ENCODE measurements at places on chromosomes 5 and 9. TPM values are rescaled to one million over a fixed set of nuclear protein-coding genes. Genes with fewer than 3 reads are reported as not detected.
A peak's percentile ranks its signal among the peaks of the same experiment; 100 is the strongest.

DNA sequence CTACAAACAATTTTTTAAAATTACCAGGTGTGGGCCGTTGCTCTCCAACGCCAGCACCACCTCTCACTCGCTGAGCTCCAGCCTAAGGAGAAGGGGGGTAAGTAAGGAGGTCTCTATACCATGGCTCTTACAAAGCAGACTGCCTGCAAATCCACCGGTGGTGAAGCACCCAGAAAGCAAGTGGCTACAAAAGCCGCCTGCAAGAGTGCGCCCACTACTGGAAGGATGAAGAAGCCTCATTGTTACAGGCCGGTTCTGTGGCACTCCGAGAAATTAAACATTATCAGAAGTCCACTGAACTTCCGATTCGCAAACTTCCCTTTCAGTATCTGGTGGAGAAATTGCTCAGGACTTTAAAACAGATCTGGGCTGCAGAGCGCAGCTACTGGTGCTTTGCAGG lies 46.0 kb downstream of the CDO1 start:
- no peaks in the 10 kb centered on the region for H3K36me3 ChIP-seq
- peak; percentile 27 for DNase-seq
- no peak overlapping the region for H3K27ac ChIP-seq
- H3K4me1 ChIP-seq, result no peaks in the 10 kb centered on the region
- no peak overlapping the region for H3K4me3 ChIP-seq

DNA sequence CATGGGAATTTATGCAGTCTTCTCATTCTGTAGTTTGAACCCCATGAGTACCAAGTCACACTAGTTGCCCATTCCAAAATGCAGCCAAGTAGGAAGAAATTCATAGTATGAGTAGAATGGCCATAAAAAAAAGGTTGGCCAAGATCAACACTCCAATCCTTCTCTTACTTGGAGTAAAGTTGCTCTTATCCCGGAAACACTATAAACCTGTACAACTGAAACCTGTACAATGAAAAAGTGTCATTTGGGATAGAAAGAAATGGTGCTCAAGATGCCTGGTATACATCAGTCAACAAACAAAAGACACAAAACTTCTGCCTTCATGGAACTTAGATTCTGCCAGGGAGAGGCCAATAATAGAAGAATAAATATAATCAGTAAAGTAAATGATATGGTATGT lies 325.0 kb downstream of the NFIB start:
- no peak overlapping the region for H3K4me3 ChIP-seq
- DNase-seq, result no peak
- H3K27ac ChIP-seq, result no peak overlapping the region
- no peaks in the 10 kb centered on the region for H3K4me1 ChIP-seq
- no peaks in the 10 kb centered on the region for H3K27me3 ChIP-seq
- no peaks in the 10 kb centered on the region for H3K36me3 ChIP-seq

- H3K27me3 ChIP-seq, result no peaks in the 10 kb centered on the region
- H3K4me3 ChIP-seq, result no peak overlapping the region
- DNase-seq, result no peak
- no peaks in the 10 kb centered on the region for H3K4me1 ChIP-seq
These were observed 380.5 kb downstream of the SLCO4C1 start for GRCh38 chr5:101915554-101915953.

DNA sequence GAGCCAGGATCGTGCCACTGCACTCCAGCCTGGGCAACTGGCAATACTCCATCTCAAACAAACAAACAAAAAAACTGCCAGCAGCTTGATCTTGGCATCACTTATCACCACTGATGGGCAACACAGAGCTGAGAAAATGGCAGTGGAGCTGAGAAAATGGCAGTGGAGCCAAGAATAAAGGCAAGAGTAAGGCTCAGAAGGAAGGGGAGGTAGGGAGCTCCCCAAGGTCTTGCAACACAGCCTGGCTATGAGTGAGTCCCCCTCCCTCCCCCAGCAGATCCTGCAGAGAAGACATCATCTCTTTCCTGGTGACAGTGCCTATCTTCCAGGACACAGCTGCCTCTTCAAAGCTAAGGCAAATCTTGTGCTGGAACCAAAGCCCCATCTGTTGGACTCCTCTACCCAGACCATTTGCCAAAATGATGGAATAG lies 70.3 kb downstream of the UGCG start:
- no peak for DNase-seq
- H3K36me3 ChIP-seq, result no peaks in the 10 kb centered on the region
- H3K4me1 ChIP-seq, result no peaks in the 10 kb centered on the region

- no peaks in the 10 kb centered on the region for H3K27me3 ChIP-seq
- DNase-seq, result no peak
- H3K4me1 ChIP-seq, result no peaks in the 10 kb centered on the region
- H3K4me3 ChIP-seq, result no peak overlapping the region
- no peak overlapping the region for H3K27ac ChIP-seq
These were observed 74.4 kb downstream of the GLIS3 start for GRCh38 chr9:4225291-4226028.

DNA sequence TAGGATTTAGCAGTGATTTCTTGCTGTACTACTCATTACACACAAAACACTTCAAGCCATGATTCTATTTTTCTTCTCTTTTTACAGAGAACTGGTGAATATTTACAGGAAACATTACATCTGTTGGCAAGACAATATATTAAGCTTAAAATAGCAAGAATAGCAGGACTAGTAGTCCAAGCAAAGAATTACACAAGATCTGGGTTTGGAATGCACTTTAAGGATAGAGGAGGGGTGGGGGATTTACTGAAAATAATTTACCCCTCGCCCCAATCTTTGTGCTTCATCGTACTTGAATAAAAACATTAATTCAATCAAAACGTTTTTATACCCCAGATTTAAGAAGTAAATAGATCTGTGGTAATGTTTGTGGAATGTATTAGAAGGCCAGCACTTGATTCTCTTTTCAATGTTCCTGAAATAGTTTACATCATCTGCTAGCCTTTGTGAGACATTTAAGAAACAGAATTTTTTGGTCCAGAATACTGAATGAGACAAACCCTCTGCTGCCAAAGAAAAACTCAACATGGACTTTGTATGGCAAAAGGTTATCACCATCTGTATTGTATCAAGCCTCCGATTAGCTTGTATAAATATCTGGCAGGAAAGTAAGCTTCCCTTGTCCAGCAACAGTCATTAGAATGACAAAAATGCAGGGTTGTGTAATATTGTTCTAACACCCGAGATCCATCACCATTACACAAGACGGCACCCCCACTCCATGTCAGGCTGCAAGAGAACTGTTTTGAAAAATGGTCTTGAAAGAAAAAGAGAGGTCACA lies 23.8 kb downstream of the SVEP1 start:
- no peak overlapping the region for H3K4me3 ChIP-seq
- no peaks in the 10 kb centered on the region for H3K36me3 ChIP-seq
- no peaks in the 10 kb centered on the region for H3K27me3 ChIP-seq
- H3K4me1 ChIP-seq, result no peaks in the 10 kb centered on the region
- no peak overlapping the region for H3K27ac ChIP-seq

GRCh38 chr5:65769539-65769938 lies 47.5 kb downstream of the NLN start:
- no peaks in the 10 kb centered on the region for H3K4me1 ChIP-seq
- no peaks in the 10 kb centered on the region for H3K27me3 ChIP-seq
- no peak overlapping the region for H3K4me3 ChIP-seq
- no peak for DNase-seq

DNA sequence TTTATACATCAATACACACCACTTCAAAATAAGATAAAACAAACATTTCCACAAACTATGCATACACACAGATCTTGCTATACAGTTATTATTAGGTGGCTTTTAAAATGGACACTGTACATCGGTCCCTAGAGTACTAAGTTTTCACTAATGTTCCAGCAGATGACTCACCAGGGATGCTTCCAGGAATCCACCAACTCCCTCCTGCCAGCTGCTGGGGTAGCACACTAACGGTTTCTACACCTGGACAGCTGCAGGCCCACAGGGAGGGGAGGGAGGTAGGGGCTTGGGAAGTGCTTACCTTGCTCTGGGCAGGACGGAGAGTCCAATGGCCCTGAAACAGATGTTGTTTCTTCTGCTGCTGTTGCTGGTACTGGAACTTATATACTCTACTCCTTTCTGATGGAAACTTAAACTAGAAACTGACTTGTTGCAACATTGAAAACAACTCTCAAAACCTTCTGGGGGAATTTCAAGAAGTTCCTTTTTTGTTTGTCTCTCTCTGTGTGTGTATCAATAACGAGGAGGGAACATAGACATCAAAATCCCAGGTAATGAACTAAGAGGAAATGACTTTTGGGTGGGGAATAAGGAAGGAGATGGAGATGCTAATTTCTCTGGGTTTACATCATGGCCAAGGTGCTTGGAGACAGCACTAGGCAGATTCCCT lies at the start of gene IL12B:
TSS of gene IL12B (minus strand) at position 357 of the 670 bp plus-strand sequence. CDS start 3,705 bp downstream, outside the sequence.
- no peaks in the 10 kb centered on the region for H3K27me3 ChIP-seq
- DNase-seq, result no peak
- H3K4me1 ChIP-seq, result no peaks in the 10 kb centered on the region
- H3K27ac ChIP-seq, result no peak within 1 kb of the TSS
- peak within 1 kb of the TSS; percentile 74 for H3K4me3 ChIP-seq
- H3K36me3 ChIP-seq, result no peaks in the 10 kb centered on the region

DNA sequence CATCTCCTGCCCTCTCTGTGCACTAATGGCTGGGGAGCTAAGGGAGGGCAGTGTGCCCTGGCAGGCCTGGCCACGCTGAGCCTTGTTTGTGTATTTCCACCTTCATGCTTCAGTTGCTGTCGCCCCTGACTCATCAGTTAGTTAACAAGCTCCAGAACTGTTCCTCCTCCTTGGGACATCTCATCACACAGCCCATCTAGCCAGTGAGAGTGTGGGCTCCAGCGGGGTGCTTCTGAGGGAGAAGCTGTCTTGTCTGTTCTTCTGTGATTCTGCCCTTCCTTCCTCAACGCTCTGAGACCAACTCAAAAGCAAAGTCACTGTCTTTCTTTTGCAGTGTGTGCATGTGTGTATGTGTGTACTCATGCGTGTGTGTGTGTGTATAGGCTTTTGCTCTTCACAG lies 58.3 kb upstream of the CPEB4 start:
- H3K27ac ChIP-seq, result no peak overlapping the region
- H3K27me3 ChIP-seq, result no peaks in the 10 kb centered on the region
- no peak overlapping the region for H3K4me3 ChIP-seq
- no peak for DNase-seq
- no peaks in the 10 kb centered on the region for H3K4me1 ChIP-seq

DNA sequence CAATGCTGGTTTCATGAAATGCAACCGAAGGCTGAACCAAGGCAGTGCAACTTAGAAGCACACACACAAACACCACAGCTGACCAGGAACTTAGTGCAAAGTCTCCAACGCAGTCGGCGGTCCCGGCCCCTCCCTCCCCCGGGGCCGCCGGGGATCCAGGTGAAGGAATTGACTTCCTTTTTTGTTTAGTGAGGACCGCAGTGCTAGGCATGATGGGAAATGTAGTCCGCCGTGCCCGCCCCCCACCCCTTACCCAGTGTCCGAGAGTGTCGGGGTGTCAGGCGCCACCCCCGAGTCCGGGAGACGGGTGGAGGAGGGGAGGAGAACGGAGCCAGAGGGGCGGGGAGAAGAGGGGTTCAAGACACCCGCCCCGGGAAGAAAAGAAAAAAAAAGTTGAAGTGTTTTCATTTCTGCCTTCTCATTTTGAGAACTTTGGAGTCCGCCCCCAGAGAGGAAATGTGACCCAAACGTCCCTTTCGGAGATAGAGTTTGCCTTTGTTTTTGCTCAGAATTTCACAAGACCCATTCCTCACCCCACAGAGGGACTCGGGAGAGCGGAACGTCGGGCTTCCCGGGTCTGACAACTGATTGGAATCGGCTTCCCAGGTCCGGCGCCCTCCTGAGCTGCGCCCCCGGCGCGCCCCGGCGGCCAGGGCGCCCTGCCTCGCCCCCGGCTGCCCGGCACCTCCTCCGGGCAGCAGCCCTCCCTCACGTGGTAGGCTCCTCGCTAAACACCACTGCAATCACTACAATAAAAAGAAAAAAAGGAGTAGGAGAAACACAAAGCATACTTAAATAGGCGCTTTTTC lies 2.0 kb downstream of the IER5L start:
- H3K4me1 ChIP-seq, result peaks cover 8% of the 10 kb centered on the region
- peak overlapping the region; percentile 47 for H3K4me3 ChIP-seq
- no peak for DNase-seq

DNA sequence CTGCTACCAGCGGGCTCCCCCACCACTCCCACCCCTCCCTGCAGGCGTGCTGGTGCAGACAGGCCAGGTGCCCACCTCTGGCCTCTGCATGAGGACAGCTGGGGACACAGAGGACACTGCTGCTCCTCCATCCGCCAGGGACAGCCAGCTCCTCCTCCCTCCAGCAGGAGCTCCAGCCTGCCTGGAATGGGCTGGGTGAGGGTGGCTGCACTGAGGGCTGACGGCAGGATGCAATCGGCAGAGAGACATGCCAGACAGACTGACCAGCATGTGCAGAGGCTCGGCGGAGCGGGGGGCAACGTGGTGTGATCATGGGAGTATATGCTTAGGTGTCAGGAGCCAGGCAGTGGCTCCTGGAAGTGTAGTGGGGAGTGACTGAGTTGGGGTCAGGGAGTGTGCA lies 68.4 kb downstream of the RASGEF1C start:
- no peak overlapping the region for H3K27ac ChIP-seq
- H3K27me3 ChIP-seq, result no peaks in the 10 kb centered on the region
- no peak overlapping the region for H3K4me3 ChIP-seq
- no peaks in the 10 kb centered on the region for H3K36me3 ChIP-seq

GRCh38 chr9:131873335-131873734 lies 133.5 kb upstream of the RAPGEF1 start:
- H3K4me3 ChIP-seq, result no peak overlapping the region
- no peak for DNase-seq
- H3K27me3 ChIP-seq, result no peaks in the 10 kb centered on the region
- peaks cover 8% of the 10 kb centered on the region for H3K4me1 ChIP-seq
- H3K36me3 ChIP-seq, result no peaks in the 10 kb centered on the region
- no peak overlapping the region for H3K27ac ChIP-seq

The EDIL3 gene
- 47.2 TPM for total RNA-seq

The GABRA1 gene
- total RNA-seq, result 17.3 TPM

The MAST4 gene
- total RNA-seq, result 2.6 TPM

The TLE4 gene
- total RNA-seq, result 36.9 TPM

The SCGB3A2 gene
- 63.6 TPM for total RNA-seq

The CRHBP gene
- not detected for total RNA-seq
